Thoracic aorta endothelial cell (primary cell): ENCODE measurements at places on chromosomes 16 and 17. TPM values are rescaled to one million over a fixed set of nuclear protein-coding genes. Genes with fewer than 3 reads are reported as not detected.

The TBC1D3C gene
- 0.13 TPM in 1 of 2 replicates, not detected in the other for total RNA-seq

The ENPP7 gene
- not detected in 2 replicates for total RNA-seq

The ALDOA gene
- 921 and 974 TPM in 2 replicates for total RNA-seq

The GALK1 gene
- 37.8 and 42.7 TPM in 2 replicates for total RNA-seq

The CIBAR2 gene
- total RNA-seq: not detected in 2 replicates

The TEKT5 gene
- total RNA-seq: not detected in 2 replicates

The TP53TG3F gene
- not detected in 2 replicates for total RNA-seq

The HID1 gene
- 14.9 and 28.4 TPM in 2 replicates for total RNA-seq
